ENCODE measurements at places on chromosomes 11 and 22.

DNA sequence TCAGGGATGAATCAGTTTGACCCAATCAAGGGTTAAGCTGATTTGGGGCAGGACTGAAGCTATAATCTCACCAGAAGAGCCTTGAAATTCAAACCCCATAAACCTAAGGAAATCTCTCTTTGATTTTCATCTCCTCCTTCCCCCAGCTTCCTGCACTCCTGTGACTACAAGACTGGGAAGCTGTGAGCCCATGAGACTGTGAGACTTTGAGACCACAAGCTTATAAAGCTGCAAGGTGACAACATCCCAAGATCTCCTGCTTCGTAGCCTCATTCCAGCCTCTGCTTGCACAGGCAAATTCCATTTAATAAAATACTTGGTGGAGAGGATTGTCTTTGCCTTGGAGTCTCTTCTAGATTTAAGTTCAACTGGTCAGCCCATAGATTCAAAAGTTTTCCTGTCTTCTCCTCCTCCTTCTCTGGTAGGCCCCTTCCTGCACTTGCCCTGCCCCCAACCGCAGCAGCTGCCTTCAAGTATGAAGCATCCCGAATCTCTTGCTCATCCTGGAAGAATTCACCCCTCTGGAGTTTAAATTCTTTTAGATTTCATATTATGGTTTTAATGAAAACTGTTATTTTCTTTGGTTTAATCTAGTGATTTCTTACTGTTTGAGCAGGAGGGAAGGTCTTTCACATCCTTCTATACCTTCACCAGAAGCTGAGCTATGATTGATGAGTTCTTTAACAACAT, 42.1 kb downstream of the PAMR1 start:
- DNase-seq: no peak

DNA sequence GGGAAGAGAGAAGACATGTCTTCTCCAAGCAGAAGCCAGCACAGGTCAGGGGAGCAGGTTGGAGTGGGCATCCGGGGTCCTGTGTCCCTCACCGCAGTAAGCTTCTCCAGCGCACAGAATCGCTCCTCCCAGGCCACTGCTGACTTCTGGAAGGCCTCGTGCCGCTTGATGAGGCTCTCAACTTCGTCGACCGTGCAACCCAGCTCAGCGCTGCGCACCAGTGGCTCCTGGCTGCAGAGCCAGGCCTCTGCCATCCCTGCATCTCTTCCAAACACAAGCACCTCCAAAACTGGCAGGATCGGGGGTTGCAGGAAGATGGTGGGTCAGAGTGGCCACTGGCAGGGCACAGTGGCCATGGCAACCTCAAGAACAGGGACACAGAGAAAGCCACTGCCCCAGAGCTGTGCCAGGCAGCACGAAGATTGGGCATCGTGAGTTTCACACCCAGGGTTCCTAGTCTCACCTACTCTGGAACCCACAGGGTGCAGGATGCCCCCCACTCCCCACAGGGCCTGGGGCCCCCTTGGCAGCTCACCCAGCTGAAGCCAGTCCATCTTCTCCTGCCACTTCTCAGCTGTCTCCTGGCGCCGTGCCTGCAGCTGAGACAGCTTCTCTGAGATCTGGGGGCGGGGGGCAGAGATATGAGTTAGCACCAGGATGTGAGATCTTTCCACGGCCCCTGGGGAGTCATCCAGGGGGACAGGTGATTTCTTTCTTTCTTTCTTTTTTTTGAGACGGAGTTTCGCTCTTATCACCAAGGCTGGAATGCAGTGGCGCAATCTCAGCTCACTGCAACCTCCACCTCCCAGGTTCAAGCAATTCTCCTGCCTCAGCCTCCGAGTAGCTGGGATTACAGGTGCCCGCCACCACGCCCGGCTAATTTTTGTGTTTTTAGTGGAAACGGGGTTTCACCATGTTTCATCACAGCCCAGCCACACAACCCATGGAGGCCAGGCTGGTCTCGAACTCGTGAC, 11.2 kb upstream of the RBM4B start:
- DNase-seq: no peak

- peak; percentile 94 for DNase-seq
Observed at GRCh38 chr11:12224537-12224893, 114.1 kb downstream of the MICAL2 start.

- DNase-seq: no peak
Observed at GRCh38 chr11:11446967-11447366, 93.9 kb upstream of the CSNK2A3 start.

DNA sequence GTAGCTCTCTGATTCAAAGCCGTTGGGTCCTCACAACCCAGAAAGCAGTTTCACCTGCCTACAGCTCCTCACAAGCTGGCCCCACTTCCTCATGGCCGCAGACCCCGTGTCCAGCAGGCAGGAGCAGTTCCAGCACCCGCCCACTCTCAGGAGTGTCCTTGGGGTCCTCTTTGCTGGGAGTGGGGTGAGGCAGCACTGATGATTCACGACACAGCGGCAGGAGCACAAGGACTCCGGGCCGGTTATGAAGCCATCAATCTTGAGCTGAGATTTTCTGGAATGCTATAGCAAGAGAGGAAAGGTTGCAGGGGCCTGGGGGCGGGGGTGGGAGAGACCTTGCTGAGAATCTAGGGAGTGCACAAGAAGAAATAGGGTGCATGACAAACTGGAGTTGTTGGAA, 311.2 kb downstream of the NXPE2 start:
- DNase-seq: no peak

- DNase-seq: no peak
Observed at GRCh38 chr11:14275076-14275475, 83.9 kb downstream of the RRAS2 start.

DNA sequence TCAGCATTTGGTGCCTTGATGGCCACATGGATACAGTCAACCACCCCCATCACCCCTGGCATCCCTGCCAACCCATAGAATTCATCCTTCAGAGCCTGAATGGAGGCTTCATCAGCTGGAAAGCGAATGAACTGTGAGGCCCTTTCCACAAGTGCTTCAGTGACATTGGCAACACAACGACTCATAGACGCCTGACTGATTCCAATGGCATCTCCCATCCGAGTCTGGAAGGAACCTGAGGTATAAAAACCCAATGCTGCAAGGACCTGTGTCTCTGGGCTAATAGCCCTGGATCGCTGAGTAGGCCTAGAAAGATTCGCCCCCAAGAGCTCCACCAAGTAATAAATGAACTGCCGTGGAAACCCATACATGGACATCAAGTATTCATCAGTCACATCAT, 1.3 kb downstream of the HARBI1 start:
- DNase-seq: no peak

DNA sequence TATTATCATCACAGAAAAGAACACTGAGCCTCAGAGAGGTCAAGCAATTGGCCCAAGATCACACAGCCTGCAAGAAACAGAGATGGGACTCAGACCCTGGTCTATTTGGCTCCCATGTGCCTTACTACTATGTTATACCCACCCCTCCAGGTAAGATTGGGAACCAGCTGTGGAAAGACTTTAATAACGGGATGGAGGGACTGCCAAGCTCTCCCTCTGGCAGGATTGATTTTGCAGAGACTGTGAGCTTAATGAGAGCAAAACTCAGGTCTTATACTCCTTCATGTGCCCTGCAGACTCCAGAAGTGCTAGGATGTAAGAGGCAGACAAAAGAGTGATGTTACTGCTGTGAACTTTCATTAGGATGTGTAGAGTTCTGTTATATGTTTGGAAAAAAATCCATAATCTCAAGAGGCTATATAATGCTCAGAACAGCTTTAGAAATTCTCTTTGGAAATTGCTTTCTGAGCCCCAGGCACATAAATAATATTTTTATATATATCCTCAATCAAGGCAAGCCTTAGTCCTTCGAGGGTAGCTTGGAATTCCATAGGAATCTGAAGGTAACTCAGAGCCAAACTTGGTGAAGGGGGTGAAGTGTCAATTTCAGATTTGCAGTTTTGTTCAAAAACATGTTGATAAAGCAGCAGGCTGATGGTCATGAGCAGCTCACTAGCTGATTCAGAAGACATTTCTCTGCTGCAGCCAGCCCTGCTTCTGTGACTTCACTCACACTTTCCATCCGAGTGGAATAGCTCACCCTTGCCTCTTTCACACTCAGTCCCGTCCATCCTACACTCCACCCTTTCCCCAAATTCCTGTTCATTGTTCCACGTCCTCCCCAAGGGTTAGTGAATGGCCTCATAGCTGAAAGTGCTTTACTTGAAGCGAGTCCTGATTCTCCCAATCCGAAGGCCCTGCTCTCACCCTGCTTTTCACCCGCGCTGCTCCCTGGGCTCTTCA, 188.8 kb downstream of the SNX19 start:
- no peak for DNase-seq

DNA sequence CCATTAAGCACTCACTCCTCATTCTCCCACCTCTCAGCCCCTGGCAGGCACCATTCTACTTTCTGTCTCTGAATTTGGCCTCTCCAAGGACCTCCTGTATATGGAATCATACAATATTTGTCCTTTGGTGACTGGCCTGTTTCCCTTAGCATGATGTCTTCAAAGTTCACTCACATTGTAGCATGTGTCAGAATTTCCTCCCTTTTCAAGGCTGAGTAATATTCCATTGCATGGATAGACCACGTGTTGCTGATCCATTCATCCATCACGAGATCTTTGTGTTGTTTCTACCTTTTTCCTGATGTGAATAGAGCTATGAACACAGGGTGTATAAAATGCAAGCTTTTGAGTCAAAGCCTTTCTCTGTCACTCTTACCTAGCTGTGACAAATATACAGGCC, 11.6 kb downstream of the FADS2 start:
- no peak for DNase-seq

DNA sequence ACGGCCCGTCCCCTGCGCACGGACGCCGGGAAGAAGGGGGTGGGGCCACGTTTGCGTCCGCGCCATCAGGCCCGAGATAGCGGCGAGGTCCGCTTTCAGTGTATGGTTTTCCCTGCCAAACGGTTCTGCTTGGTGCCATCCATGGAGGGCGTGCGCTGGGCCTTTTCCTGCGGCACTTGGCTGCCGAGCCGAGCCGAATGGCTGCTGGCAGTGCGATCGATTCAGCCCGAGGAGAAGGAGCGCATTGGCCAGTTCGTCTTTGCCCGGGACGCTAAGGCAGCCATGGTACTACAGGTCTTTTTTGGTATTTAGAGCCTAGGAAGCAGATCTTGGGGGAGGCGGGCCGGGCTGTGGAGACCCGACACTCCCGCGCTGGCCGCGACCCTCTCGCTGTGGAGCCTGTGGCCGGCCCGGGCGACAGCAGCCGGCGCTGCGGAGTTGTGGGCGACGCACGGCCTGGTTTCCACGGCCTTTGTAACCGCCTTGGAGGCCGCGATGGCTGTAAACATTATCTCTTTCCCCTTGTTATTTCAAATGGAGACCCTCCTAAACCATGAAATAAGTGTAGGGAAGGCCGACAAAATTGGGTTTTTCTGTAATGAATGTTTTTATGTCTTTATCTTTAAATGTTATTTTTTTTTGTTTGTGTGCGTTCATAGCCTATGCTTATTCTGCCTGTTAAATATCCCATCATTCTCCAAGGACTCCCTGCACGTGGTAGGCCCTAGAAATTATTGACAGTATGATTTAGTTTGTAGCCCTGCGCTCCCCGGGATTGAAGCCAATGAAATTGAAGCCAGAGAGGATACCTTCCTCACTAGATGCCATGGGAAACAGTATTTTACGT, at the start of gene AASDHPPT:
AASDHPPT (plus strand) TSS at position 54 of the 847 bp plus-strand sequence; CDS start at position 103, 49 bp downstream.
- no peak for DNase-seq

DNA sequence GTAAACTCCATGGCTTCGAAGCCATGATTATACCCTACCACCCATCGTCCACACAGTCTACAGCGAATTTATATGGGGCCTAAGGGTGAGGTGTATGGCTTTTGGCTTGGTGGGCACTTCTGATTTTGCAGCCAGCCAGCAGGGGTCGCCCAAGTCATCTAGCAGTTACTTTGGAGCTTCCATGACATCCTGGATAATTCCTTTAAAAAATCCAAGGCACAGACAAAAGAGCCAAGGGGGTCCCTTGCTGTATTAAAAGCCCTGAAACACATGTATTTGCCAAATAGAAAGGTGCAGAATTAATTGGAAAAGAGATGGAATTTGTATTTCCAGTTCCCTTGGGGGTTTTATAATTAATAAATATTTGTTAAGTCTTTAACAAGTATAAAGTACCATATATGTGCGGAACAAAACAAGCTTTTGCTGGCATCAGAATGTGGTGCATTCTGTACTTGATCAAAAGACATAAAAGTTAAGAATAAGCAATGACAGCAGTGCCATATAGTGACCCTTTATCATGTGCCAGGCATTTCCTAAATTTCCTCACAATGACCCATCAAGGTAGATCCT, 132.8 kb upstream of the PITPNB start:
- DNase-seq: no peak

- no peak for DNase-seq
Observed at GRCh38 chr11:122294041-122294440, 178.0 kb upstream of the BLID start.

GRCh38 chr11:86735451-86736290, 63.3 kb upstream of the ME3 start:
- DNase-seq: no peak

GRCh38 chr22:26614322-26614721, 3.5 kb downstream of the CRYBB1 start:
- DNase-seq: no peak

- DNase-seq: no peak
Observed at GRCh38 chr11:93059117-93059957, 89.9 kb downstream of the MTNR1B start.

DNA sequence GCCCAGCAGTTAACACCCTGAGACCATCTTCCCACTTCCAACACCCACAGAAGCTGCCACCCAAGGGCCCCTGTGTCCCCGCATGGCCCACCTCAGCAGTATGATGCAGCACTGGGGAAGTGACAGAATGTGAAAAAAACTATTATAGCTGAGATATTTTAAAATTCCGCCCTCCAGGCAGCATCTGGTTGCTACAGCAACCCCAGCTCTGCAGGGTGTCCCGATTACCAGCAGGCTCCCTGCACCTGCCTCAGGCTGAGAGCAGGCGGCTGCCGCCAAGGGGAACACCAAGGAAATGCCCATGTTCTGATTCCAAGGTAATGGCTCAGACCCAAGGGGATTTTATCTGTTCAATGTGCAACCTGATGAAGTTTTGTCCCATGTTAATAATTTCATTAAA, 10.5 kb upstream of the TMEM121B start:
- no peak for DNase-seq

GRCh38 chr22:47128216-47128615, 365.8 kb downstream of the TBC1D22A start:
- DNase-seq: no peak

GRCh38 chr11:110984147-110984546, 261.4 kb upstream of the POU2AF2 start:
- DNase-seq: no peak

DNA sequence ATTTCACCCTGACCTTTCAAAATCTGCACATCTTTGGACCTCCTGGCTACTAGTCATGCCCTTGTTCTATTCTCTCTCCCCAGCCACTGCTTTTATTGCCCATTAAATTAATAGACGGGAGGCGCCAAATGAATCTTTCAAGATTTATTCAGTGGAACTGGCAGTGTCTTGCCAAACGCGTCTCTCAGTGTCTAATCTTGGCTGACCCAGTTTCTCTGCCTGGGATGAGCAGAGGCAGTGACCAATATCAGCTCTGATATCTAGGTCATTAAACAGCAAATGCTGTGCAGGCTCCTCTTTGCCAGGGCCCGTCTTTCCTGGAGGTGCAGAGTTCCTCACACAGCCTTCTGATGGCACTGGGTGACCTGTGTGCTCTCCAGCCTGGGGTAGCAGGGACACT, 74.0 kb downstream of the TRAF6 start:
- no peak for DNase-seq

Measured in activated effector memory CD4-positive, alpha-beta T cell treated with anti-CD3 and anti-CD28 coated beads, Interleukin-2, amount 50 U/mL, for 16 hours (primary cell).